ENCODE measurements at places on chromosomes 2 and 18.

DNA sequence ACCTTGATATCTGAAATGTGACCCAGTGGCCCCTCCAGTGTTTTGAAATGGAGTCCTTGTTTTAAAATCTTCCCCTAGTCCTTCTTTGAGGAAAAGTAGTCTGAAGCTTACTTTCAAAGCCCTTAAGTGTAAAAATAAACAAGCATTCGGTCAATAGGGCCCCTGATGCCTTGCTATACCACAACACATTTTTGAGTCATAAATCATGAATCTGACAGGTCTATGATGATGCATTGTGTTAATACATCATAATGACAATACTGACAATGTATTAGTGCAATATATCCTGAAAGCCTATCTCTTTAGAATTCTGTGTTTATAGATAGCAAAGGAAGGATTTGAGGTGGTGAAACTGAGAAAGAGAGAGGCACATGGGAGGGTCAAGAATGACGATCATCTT, 464.2 kb downstream of the MEIS1 start:
- DNase-seq = no peak

DNA sequence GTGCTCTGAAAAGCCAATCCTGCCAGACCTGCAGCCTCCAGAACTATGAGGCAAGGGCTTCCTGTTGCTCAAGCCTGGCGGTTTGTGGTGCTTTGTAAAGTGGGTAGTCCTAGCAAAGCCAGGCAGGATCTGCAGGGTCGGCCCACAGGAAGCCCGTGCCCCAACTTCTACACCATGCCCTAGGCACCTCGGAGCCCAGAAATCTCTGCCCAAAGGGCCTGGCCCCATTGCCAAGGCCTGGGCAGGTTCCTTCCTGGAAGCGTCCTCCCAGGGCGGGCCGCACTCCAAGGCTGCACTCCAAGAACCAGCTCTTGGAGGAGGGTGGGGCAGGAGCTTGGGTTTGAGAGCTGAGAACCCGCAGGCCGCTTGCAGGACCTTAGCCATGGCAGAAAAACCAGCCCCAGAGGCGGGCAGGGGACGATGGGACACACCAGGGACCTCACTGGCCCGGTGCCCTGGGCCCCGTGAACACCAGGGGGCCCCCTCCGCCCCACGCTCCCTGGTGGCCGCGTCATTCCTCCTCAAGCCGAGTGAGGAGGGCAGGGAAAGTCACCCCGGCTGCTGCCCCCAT, 37.2 kb upstream of the ID2 start:
- DNase-seq = no peak

- DNase-seq = no peak
These were observed 150.6 kb downstream of the EXOC6B start for GRCh38 chr2:72674982-72675915.

GRCh38 chr2:9310377-9310776, 103.8 kb downstream of the ASAP2 start:
- peak; percentile 82 for DNase-seq

DNA sequence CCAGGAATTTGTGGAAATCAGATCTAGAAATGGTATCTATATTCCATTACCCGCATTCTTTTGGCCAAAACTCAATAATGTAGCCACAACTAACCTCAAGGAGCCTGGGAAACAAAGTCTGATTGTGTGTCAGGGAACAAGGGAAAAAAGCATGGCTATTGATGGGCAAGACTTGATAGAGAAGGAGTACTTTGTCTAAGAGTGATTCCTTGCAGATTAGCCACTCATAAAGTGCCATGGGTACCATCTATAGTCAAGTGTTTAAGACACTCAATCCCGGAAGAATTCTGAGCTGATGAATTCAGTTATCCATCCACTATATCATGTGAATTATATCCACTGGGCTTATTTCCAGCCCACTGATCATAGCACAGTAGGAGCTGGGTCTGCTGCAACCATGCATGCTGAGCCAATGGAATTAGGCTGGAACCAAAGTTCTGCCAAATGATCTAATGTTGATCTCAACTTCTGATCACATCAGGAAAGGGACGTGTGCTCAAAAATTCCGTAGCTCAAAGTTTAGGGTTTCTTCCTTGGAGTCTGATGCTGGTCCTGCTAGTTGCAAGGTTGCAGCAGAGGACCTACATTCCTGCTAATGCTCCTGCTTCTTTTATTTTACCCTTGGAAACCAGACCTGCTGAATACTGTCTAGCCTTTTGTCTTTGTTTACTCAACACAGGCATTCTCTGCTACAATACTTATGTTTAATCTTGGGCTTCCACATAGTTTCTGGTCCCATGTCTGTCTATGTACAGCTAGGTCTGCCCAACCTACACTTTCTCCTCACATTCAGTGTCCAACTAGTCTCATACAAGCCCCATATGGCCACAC, 629.7 kb downstream of the IRS1 start:
- DNase-seq = no peak

Data from kidney capillary endothelial cell (primary cell).